T-helper 17 cell (primary cell): ENCODE measurements at places on chromosomes 3 and 15.

GRCh38 chr3:10198761-10199649 lies 34.3 kb downstream of the IRAK2 start:
- H3K27ac ChIP-seq = peak overlapping the region; percentile 100
- peak; percentile 68 for DNase-seq
- peaks cover 52% of the 10 kb centered on the region for H3K4me1 ChIP-seq

DNA sequence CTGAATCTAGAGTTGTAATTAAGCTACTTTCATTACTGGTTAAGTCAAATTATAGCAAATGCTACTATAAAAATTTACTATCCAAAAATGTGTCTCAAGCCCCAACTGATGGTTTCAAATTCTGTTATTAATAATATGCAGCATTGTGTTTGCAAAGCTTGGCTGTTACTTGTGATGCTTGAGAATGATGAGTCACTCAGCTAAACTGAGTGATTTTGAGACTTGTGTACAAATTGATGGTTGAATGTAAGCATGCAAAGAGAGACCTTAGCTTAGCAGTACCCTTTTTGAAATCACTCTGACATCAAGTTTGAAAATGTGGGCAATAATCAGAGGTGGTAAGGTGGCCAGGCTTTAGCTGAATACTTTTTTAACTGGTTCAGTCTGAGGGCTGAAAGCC lies 27.6 kb downstream of the OPA1 start:
- DNase-seq = no peak
- H3K27me3 ChIP-seq = no peaks in the 10 kb centered on the region
- H3K4me1 ChIP-seq = peaks cover 8% of the 10 kb centered on the region
- no peak overlapping the region for H3K4me3 ChIP-seq
- peaks cover 3% of the 10 kb centered on the region for H3K36me3 ChIP-seq

DNA sequence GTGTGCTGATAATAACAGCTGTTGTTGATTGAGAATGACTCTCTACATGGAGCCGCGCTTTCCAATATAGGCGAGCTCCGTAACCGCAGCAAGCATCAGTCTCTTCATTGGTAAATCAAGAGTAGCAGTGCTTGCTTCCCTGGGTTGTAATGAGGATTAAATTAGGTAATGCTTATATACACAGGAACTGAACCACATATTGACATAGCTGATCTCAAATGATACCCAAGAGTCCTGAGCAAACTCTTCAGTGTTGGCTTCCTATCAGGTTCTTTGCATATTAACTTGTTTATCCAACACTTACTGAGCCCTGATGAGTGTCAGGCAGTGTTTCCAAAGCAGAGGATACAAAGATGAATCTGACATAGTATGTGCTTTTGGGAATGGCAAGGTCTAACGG lies 46.4 kb upstream of the SLCO3A1 start:
- H3K4me1 ChIP-seq = no peaks in the 10 kb centered on the region
- no peak overlapping the region for H3K27ac ChIP-seq
- peaks cover 24% of the 10 kb centered on the region for H3K27me3 ChIP-seq
- no peak for DNase-seq
- no peak overlapping the region for H3K4me3 ChIP-seq

DNA sequence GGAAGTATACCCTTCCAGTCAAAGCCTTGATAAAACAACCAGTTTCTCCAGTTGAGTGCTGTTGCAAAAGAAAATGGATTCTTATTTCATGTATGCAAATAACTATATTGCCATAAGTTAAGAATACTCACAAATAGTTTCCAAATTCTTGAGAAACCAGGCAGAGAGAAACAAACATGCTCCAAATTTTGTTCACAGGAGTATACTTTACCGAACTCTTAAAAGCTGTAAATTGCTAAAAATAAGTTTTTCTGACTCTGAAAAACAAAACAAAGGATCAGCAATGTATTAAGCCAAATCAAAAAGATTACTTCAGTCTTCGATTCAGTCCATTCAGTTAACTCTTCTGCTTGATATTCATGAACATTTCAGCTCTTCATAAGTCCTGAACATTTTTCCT lies 646.5 kb downstream of the MCTP2 start:
- H3K27me3 ChIP-seq = no peaks in the 10 kb centered on the region
- no peaks in the 10 kb centered on the region for H3K36me3 ChIP-seq
- no peak overlapping the region for H3K4me3 ChIP-seq
- no peaks in the 10 kb centered on the region for H3K4me1 ChIP-seq
- no peak for DNase-seq

GRCh38 chr15:76998663-76999285 lies 3.8 kb downstream of the PSTPIP1 start:
- DNase-seq = no peak
- peak overlapping the region; percentile 92 for H3K27ac ChIP-seq

DNA sequence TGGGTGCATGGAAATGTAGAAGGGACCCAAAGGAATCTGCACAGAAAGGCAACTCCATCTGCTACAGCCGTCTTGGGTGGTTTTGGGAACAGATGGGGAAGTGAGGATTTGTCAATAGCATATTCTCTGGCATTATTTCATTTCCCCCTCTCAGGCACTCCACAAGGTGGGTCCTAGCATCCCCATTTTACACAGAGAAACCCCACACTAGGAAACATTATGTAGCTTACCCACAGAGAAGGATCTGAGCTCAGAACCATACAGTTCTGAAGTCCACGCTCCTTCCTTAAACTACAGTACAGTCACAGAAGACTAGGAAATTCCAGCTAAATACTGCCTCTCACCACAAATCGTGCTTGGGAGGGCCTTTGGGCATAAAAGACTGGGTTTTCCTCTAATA lies 61.2 kb upstream of the CTNNB1 start:
- no peaks in the 10 kb centered on the region for H3K36me3 ChIP-seq
- H3K27me3 ChIP-seq = no peaks in the 10 kb centered on the region
- no peak overlapping the region for H3K4me3 ChIP-seq
- no peak for DNase-seq

GRCh38 chr3:149941186-149941585 lies 29.5 kb downstream of the PFN2 start:
- no peaks in the 10 kb centered on the region for H3K27me3 ChIP-seq
- H3K4me3 ChIP-seq = no peak overlapping the region
- H3K27ac ChIP-seq = no peak overlapping the region
- no peak for DNase-seq
- H3K36me3 ChIP-seq = peaks cover 12% of the 10 kb centered on the region
- H3K4me1 ChIP-seq = peaks cover 19% of the 10 kb centered on the region

GRCh38 chr3:158789592-158789991 lies 12.3 kb upstream of the MFSD1 start:
- H3K4me3 ChIP-seq = no peak overlapping the region
- H3K27ac ChIP-seq = no peak overlapping the region
- H3K27me3 ChIP-seq = no peaks in the 10 kb centered on the region
- H3K4me1 ChIP-seq = peaks cover 3% of the 10 kb centered on the region
- DNase-seq = no peak

DNA sequence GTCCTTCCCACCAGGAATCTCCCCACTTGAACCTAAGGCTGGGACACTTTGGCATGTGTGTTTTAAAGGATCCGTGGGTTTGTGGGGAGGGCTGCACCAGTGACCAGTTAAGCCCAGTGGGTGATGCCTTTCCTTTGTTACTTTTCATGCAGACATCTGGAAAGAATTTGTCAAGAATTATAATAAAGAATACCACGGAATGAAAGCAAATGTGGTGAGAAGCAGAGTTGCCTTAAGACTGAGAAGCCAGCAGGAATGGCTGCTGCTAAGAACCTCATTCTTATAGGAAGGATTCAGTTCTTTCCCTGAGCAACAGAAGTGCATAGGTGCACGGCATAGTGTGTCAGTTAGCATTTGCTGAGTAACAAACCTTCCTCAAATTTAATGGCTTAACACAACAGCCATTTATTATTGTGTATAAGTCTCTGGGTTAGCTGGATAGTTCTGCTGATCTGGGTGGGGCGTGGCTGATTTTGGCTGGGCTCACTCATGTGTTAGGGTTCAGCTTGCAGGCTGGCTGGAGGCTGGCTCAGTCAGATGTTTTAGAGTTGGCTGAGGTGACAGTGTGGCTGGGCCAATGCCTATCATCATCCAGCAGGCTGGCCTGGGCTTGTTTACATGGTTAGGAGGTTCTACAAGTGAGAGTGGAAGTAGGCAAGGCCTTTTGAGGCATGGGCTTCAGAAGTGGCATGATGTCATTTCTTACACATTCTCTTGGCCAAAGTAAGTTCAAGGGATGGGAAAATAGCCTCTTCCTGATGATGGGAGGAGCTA lies 262.7 kb upstream of the CTDSPL start:
- peaks cover 1% of the 10 kb centered on the region for H3K36me3 ChIP-seq
- DNase-seq = no peak
- H3K4me1 ChIP-seq = peaks cover 8% of the 10 kb centered on the region
- no peak overlapping the region for H3K27ac ChIP-seq
- H3K27me3 ChIP-seq = peaks cover 49% of the 10 kb centered on the region

DNA sequence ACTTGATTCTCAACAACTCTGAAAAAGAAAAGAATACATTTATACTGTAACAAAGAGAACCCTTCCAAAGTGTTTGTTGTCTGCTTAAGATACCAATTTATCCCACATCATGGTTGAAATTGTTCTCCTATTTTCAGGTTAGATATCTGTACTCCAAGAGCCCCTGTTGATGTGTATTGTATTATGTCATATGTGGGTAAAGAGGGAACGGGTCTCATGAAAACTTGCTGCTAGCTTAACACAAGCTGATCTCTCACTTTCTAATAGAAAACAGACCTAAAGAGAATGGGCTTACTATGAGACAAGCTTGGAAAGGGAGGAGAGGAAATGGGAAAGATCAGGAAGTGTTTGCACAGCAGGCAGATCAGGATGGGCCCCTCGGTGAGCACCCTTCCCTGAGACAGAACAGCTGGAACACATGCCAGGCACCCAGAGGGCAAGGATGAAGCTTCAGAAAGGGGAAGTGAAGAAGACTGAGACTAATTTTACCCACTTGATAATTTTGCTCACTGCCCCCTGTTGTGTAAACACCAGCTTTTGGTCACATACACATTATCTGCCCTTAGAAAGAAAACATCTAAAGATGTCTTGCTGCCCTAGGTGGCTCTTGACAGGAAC lies 747.9 kb upstream of the CCDC54 start:
- no peaks in the 10 kb centered on the region for H3K36me3 ChIP-seq
- no peak for DNase-seq
- H3K4me3 ChIP-seq = no peak overlapping the region
- H3K4me1 ChIP-seq = no peaks in the 10 kb centered on the region

GRCh38 chr3:99108508-99108907 lies 207.0 kb upstream of the DCBLD2 start:
- no peak overlapping the region for H3K4me3 ChIP-seq
- no peak for DNase-seq
- H3K36me3 ChIP-seq = no peaks in the 10 kb centered on the region
- no peak overlapping the region for H3K27ac ChIP-seq
- no peaks in the 10 kb centered on the region for H3K4me1 ChIP-seq
- H3K27me3 ChIP-seq = no peaks in the 10 kb centered on the region

DNA sequence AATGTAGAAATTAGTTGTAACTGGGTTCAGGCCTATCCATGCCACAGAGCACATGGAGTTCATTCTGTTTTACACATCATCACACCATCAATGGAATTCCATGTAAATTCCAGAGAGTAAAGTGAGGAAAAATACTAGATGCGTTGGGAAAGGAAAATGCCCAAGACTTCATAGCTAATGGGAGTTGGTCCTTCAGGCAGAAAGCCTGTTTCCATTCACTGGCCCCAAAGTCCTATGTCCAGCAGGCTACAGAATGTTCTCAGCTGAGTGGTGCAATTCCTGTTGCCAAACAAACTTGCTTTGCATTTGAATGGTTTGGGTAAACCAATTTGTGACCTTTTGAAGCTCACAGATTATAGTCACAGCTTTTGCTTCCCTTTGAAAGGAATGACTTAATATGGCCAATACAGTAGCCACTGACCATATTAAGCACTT lies 164.6 kb upstream of the PFN2 start:
- H3K36me3 ChIP-seq = no peaks in the 10 kb centered on the region
- H3K27me3 ChIP-seq = peaks cover 35% of the 10 kb centered on the region
- H3K27ac ChIP-seq = no peak overlapping the region
- no peak overlapping the region for H3K4me3 ChIP-seq
- DNase-seq = no peak
- no peaks in the 10 kb centered on the region for H3K4me1 ChIP-seq

- H3K27ac ChIP-seq = no peak overlapping the region
- no peak overlapping the region for H3K4me3 ChIP-seq
- no peaks in the 10 kb centered on the region for H3K36me3 ChIP-seq
- no peaks in the 10 kb centered on the region for H3K27me3 ChIP-seq
Observed at GRCh38 chr3:29430558-29430971, 149.7 kb downstream of the RBMS3 start.
